ENCODE measurements at places on chromosomes 3 and 15. TPM values are rescaled to one million over a fixed set of nuclear protein-coding genes. Genes with fewer than 3 reads are reported as not detected.

DNA sequence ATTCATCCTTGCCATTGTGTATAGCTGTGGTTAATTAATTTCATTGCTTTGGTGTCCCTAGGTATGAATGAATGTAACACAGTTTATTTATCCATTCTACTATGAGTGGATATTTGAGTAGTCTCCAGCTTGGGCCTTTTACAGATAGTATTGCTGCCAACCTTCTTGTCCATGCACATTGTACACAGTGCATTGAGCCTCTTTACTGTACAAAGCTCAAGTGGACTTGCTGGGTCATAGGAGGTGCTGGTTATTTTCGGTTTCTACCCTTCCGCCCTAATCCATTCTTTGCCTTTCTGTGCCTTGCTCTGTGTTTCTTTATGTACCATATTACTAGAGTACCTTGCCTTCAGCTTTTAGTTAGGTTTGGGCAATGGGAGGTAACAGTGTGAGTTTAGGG is 60.7 kb downstream of the DUT start:
- no peak for DNase-seq

GRCh38 chr3:46297658-46298423 is 55.6 kb downstream of the CCR3 start:
- DNase-seq = no peak

DNA sequence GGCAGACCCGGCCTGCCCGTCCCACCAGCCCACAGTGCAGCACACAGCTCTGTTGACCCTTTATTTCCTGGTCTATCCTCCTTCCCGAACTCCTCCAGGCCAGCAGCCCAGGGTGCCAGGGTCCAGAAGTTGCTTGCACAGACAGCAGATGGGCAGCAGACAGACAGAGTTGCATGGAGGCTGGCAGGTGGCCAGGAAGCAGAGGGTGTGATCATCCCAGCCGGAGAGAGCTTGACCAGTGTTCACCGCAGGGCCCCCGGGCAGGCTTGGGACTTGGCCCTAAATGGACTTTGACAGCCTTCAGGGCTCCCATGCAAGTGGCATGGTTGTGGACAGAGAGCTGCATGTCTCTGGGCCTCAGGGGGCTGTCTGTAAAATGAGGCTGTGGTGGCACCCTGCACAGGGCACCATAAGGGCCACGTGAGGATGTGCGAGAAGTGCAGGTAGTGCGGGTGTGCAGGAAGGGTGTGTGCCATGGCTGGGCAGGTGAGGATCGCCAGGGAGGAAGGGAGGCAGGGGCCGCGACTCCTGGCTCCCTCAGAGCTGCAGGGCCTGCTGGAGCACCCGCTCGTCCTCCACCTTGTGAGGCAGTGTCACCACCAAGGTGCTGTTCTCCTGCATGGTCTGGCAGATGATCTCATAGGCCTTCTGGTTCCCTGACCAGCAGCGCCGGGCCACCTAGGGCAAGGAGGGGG is 6.3 kb upstream of the ZXDC start:
- DNase-seq = peak; percentile 27

- no peak for DNase-seq
These were observed 102.4 kb downstream of the RAB11A start for GRCh38 chr15:65971741-65971995.

- no peak for DNase-seq
These were observed 8.8 kb downstream of the EIF2AK4 start for GRCh38 chr15:39942753-39943150.

- no peak for DNase-seq
These were observed 249.0 kb downstream of the TLE3 start for GRCh38 chr15:69848551-69849231.

DNA sequence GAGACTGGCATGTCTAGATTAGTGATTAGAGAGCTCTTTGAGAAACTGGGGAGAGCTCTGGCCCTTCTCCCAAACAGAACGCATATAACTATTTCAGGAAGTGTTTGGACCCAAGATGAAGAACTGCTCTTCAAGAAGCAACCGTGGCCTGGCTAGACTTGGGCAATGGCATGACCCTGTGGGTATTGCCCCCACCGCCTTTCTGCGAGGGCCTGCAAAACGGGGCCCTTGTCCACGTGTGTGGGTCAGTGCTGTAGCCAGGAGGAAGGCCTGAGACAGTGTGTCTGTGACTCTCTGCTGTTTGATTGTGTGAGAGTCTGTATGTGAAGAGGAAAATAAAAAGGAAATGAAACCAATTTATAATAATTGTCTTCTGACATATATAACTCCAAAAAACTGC is 42.5 kb downstream of the EEFSEC start:
- DNase-seq = no peak

DNA sequence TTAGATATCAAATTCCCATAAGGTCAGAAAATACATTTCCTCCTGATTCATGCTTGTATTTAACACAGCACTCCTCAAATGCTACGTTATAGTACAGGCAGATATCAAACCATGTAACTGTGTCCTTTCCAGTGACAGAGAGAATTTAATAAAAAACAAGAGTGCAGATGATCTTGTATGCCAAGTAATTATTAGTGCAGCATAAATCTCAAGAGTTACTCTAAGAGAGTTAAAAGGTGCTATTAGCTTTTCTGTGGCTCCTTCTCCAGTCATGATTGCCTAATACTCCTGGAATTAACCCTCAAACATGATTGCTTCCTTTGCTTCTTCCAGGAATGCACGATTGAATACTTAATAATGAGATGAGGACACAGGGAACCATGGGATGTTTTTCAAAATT is 413.0 kb upstream of the DPH6 start:
- DNase-seq = no peak

DNA sequence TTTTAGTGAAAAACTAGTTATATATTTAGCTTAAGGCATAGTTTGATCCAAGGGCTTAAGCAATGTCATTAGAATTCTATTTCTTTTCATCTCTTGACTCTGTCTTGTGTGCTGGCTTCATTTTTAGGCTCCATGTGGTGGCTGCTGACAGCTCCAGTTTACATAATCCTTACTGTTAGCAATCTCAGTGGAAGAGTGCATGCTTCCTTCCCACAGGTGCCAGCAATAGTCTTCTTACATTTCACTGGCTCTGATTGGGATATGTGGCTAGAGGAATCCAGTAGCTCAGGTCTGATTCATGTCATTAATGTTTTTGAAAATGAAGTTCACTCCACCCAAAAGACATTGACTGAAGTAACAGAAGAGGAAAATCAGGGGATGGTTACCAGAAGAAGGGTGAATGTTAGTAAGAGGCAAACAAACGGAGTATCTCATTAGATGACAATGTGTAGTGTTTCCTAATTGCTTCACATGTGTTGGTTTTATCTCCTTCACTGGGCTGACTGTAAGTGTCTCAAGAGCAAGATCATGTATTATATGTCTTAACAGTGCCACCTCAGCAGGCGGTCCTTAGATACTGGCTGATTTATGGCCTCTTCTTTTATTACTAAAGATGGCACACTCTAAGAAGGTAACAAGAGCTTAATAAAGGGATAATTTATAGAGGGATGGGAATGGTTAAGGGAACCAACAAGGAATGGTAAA is 25.6 kb upstream of the TCF12 start:
- DNase-seq = no peak

DNA sequence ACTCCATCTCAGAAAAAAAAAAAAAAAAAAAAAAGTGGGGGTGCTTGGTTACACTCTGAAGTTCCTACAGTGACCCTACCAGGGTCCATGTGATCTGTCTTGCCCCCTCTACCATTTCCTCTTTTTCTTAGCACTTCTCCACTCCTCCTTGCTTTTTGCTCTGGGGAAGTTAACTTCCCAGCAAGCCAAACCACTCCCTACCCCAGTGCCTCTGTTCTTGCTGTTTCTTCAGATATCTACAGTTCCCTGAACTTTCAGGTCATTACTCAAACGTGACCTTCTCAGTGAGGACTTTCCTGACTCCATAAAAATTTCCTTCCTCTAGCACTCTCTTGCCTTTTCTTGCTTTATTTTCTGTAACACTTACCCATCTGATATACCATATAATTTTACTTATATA is 61.1 kb upstream of the GCNT3 start:
- DNase-seq = no peak

Gene SYNPR
- total RNA-seq = not detected

DNA sequence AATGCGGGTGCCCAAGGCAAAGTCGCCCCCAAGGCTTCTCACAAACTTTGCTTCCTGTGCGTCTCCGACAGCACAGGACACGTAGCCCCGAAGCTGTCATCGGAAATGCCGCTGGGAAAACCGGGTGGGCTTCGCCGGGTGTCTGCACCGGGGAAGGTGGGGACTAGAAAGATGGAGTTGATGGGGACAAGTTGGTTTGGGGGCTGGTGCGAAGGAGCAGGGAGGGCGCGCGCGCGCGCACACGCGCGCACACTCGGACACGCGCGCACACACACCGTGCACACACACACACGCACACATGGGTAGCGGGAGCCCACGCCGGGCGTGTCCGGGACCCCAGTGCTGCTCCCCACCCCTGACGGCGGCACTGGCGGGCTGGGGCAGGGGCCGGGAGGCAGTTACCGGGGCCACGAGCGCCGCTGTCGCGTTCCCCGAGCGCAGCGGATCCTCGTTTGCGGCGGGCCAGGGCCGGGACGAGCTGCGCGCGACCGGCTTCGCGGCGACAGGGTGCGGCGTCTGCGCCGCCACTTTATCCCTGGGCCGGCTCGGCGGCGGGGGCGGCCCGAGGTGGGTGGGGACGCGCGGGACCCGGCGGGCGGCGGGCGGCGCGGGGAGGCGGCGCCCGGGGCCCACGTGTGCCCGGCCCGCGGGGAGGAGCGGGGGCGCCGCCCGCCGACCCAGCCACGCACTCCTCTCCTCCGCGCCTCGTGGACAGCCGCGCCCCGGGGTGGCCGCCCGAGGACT is 539 bp upstream of the MGLL start:
- DNase-seq = peak; percentile 43

Gene IL5RA
- total RNA-seq = 0.64 TPM

DNA sequence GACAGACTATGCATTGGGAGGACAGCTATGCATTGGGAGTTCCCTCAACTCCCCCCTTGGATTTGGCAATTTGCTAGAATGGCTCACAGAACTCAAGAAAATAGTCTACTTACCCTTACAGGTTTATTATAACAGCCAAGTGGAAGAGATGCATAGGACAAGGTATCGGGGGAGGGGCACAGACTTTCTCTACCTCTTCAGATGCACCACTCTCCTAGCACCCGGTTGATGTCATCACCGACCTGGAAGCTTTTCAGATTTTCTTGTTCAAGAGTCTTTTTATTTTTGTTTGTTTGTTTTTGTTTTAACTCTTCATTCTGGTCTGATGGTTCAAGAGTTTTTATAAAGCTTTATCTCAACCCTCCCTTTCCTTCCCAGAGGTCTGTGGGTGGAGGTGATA is 20.7 kb upstream of the ADAMTS9 start:
- no peak for DNase-seq

GRCh38 chr3:145017959-145018358 is 1046.3 kb downstream of the DIPK2A start:
- no peak for DNase-seq

- no peak for DNase-seq
These were observed 21.1 kb upstream of the SATB1 start for GRCh38 chr3:18446149-18446825.

DNA sequence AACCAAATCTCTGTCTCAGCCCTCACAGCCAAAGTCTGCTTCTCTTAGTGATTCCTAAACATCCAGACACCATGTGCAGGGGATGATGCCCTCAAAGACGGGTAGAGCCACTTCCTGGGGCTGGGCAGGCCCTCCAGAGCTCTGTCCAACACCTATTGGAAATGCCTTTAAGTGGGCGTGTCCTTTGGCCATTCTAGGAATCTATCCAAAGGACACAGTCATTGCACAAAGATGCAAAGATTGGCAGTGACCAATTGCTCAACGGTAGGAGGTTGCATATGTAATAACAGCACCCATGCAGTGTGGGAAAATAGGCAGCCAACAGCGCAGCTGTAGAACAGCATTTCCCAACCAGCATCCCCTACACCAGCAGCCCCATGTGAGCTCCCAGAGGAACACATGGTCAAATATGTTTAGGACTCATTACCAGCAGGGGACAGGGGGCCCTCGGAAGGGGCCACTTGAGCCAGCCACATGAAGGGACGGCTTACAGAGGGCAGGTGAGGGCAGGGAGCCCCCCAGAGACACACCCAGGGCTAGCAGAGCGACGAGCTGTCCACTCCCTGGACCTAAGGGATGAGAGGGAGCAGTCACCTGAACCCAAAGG is 142.8 kb upstream of the IQSEC1 start:
- DNase-seq = no peak

GRCh38 chr3:136276049-136276755 is 26.1 kb downstream of the PCCB start:
- DNase-seq = no peak

- DNase-seq = no peak
These were observed 13.7 kb upstream of the ISLR start for GRCh38 chr15:74159773-74160172.

- no peak for DNase-seq
These were observed 233.5 kb downstream of the MYRIP start for GRCh38 chr3:40042752-40043443.

GRCh38 chr3:184341925-184342324 is 4.5 kb downstream of the FAM131A start:
- DNase-seq = no peak

DNA sequence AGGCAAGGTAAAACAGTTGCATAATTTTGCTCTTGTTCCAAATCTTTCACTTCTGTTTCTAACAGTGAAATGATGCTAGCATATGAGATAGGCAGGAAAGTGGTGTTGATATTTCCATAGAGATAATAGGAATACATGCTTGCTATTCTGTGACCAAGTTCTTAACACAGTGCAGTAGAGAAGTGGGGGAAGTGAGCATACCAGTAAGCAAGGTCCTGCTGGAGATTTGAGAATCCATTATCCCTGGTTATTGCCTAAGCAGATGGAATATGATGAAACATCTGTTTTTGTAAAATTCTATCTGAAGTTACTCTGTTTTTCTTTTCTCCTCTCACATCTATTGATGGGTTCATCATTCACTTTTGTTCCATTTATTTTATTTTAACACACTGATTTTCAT is 28.7 kb downstream of the USP8 start:
- DNase-seq = no peak

- DNase-seq = no peak
These were observed 21.5 kb upstream of the CHD2 start for GRCh38 chr15:92878593-92879053.

DNA sequence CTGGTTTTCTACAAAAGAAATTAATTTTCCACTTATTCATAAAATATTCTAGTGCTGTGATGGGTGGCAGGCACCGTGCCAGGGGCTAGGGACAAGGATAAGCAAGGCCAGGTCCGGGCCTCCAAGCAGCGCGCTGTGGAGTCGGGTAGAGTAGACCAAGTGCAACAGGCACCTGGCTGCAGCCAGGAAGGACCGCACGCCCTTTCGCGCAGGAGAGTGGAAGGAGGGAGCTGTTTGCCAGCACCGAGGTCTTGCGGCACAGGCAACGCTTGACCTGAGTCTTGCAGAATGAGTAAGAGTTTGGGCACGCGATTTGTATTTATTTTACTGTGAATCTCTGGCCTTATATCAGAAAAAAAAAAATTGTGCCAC is at the start of gene CASR:
Gene CASR (plus strand): TSS at position 148 of the 372 bp plus-strand sequence. CDS start 70,522 bp downstream, outside the sequence.
- DNase-seq = no peak

Gene CEMIP
- total RNA-seq = 1.1 TPM

Gene TEX9
- total RNA-seq = 22.8 TPM

All from uterus (tissue), 4 donors.